Left ventricle myocardium inferior (tissue), 1 donor: ENCODE measurements at places on chromosomes 13 and 19.

DNA sequence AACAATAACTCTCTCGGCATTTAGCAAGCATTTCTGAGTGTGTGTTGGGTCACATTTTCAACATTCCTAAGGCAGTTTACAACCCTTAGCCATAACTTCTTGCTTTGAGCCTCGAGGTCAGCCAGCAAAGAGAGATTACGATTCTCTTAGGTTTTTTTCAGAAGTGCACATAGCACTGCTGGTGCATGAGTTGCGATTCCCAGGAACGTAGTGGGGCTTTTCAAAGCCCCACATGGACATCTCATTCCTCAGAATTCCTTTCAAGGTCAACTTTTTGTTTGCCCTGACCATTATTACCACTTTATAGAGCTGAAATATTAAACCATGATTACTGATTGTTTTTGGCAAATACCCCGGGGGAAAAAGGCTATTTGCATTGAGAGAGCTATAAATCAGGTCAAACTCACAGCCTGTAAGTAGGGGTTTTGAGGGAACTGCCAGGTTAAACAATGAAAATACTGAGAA, 705.3 kb downstream of the GPC5 start:
- no peak for DNase-seq

DNA sequence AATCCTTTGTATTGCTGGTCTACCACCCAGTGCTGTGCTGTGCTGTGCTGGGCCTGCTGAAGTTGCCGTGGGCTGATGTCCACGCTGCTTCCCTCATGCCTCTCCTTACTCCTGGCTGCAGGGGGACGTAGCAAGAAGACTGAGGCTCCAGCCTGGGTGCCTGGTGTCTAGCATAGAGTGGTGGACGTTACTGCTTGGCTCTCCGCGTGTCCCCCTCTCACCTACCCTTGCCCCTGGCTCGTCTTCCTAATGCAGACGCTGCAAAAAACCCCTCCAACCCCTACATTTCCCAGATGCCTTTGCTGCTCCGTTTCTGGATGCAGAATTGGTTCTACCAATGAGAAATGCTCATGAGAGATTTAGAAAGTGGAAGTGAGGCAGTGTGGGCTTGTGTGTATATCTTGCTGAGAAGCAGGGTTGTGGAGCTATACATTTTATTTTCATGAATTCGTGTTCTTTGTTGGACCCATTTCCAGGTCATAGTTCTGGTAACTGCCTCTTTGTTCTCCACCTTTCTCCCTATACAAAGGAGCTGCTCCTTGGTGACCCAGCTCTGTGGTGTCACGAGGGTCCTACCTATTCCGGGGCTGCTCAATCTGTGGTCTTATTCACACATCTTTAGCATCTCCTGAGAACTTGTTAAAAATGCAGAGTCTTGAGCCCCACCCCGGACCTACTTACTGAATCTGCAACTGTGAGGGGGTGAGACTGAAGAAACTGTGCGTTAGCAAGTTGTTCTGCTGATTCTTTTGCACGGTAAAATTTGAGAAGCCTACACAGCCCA, 7.9 kb upstream of the DENND1C start:
- no peak for DNase-seq

DNA sequence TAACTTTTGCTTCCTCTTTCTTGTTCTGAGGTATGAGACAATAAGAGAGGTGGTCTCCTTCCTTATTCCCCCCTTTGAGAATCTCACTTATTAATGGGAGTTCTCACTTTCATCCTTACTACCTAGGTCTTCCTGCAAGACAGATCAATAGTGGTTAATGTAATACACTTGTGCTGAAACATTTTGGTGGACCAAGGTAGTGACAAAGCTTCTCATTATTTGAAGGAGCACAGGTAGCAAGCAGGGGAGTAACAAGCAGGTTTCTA, 17.9 kb downstream of the ZNF700 start:
- no peak for DNase-seq

DNA sequence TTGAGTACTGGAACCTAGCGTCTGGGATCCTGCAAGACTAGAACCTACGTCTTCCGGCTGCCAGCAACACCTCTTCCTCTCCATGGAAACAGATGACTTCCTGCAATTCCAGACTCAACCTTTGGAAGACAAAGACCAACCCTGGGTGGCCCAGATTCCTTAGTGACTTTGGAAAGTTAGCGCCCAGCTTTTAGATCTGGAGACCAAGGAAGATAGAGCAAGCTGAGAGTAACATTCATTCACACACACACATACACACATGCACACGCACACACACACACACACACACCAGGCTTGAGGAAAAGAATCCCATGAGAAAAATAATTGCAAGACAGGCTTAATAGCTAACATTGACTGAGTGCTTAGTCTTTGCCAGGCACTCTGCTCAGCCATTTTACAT, 788.9 kb downstream of the UQCRFS1 start:
- no peak for DNase-seq

GRCh38 chr19:17576758-17577456, 21.5 kb downstream of the COLGALT1 start:
- DNase-seq, result no peak

- no peak for DNase-seq
These were observed 23.9 kb downstream of the PIBF1 start for GRCh38 chr13:72805676-72806346.

- no peak for DNase-seq
These were observed 12.1 kb upstream of the IGFL4 start for GRCh38 chr19:46052896-46053295.

- DNase-seq, result no peak
These were observed 99.0 kb downstream of the ARHGEF7 start for GRCh38 chr13:111213964-111214726.

DNA sequence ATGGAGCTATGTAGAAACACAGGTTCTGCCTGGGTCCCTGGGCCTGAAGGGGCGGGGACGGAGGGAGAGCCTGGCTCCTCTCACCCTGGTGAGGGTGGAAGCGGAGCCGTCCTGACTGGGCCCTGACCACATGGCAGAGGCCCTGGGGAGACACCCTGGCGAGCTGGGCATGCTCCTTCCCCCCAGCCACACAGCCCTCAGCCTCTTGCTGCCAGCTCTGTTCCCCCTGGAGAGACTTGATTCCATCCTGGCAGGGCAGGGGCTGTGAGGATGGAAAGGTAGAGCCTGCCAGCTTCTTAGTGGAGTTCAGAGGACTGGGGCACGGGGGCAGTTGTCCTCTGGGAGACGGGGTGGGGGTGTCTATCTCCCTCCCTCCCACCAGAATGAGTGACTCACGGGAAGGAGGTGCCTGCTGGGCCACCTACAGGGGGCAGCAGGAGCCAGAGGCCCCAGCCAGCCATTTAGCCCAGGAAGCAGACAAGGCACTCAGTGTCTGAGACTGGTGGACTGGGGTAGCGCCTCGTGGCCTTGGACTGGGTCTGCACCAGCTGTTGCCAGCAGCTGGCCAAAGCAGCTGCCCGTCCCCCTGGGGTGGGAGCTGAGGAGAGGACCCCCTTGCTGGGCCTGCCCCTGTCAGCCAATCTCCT, 22.8 kb upstream of the RNF17 start:
- no peak for DNase-seq

DNA sequence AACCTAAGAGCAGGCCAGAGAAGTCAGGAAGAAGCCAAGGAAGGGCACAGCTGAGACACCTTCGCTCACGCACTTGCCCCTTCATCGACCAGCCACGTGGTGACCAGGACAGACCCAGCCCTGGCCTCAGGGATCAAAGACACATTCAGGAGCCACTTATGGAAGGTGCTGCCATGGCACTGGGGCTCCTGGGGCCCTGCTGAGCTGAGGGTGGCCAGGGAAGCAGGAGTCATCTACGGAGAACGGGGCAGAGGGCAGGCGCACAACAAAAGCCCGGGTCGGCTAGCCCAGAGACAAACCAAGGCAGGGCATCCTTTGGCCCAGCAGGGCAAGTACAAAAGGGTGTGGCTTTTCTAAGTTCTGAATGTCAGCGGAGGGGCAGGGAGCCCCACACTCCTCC, 2.3 kb downstream of the PLPP2 start:
- DNase-seq, result no peak

- peak; percentile 100 for DNase-seq
These were observed 770 bp downstream of the SERTAD3 start for GRCh38 chr19:40443131-40443999.

DNA sequence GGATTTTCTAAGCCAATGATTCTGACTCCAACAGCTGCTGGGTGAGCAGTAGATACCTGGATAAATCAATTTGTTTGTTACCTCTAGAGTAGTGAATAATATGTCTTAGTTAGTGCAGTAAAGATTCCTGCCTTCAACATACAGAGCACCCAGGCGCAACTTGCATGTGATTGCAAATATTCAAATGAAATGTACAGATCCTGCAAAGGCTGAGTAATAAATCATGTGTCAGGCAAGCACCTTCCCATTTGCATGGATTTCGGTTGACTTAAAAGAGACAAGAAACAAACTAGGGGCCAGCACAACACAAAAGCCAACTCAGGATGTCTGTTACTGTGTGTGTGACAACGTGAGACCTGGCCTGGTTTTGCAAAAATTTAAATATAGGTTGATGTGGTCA, 79.7 kb downstream of the TNFSF11 start:
- no peak for DNase-seq

GRCh38 chr13:32205431-32206096, 109.6 kb downstream of the ZAR1L start:
- DNase-seq, result no peak

DNA sequence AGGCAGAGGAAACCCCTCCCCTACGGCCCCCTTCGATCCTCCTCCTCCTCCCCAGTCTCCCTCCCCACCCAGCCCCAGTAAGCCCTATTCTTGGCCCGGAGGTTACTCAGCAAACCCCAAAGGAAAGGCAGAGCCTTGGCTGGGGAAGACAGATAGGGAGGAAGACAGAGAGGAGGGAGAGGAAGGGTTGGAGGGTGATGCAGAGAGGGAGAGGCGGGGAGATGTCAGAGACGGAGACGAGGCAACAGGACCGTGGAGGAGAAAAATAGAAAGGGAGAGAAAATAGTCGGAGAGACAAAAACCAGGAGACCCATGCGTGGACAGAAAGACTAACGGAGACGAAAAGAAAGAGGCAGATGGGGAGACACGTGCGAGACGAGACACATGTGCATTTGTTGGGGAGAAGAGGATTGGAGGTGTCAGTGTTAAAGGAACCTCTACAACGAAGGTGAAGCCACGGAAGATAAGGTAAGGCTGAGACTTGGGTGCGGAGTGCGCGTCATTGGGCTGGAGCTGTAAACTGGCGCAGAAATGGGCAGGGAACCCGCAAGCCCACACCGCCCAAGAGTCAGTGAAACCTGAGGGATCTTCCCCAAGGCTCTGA, 2.9 kb downstream of the TGFB1 start:
- DNase-seq, result no peak

DNA sequence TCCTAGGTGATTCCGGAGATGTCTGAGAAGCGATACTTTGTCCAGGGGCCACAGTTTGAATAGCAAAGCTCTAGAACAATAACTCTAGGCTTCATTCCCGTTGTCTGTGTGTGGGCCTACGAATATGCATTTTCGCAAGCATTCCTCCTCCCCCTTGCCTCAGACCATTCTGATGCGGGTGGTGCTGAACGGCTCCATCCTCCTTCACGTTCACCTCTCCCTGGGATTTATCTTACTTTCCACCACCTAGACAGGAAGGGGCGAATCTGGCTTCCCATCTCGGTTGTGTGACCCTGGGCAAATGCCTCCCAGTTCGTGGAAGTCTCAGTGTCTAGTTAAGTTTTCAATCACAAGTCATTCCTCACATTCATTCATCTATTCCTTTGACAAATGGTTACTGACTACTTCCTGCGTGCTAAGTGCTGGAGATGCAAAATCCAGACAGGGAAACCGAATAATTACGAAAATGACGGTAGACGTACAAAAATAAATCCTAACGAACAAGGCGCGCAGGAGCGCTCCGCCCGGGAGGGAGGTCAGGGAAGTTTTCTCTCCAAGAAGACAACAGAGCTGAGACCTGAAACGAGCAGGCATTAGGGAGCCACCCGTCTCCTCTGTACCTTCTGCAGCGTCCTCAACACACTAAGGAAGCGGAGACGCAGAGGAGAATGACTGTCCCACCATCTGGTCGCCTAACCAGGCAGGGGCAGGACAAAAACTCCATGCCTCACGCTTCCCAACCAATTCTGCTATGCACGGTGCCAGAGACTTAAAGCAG, 1.3 kb upstream of the CNOT3 start:
- DNase-seq, result no peak

GRCh38 chr19:38649305-38650171, 2.1 kb downstream of the ACTN4 start:
- DNase-seq, result no peak

- no peak for DNase-seq
These were observed 16.1 kb upstream of the SPART start for GRCh38 chr13:36362251-36362650.
